ENCODE measurements at places on chromosomes 5 and 9.

- DNase-seq, result no peak
Observed at GRCh38 chr5:89668821-89669220, 740.7 kb downstream of the CETN3 start.

DNA sequence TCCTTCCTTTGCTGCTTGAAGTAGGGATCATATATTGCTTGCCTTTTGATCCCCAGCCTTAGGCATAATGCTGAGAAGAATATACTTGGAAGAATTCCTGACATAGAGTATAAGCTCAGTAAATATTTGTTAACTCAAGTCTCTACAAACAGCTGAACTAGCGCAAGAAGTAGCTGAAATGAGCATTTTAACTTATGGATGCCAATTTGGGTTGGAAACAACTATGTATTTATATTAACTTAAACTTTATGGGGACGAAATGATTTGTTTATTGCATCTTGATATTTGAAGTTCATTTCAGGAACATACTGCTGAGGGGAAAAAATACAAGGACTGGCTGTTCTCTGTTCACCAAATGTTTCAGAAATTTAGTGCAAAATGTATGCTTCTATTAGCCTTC, 258.7 kb downstream of the CDH12 start:
- DNase-seq, result no peak

- no peak for DNase-seq
Observed at GRCh38 chr9:110532908-110533665, 46.5 kb downstream of the SVEP1 start.

GRCh38 chr9:121510766-121511550, 11.3 kb upstream of the GGTA1 start:
- DNase-seq, result no peak

GRCh38 chr5:29214839-29215238, 1978.6 kb upstream of the CDH6 start:
- DNase-seq, result no peak

GRCh38 chr9:118059484-118060278, 355.5 kb downstream of the TLR4 start:
- peak; percentile 81 for DNase-seq

- no peak for DNase-seq
Observed at GRCh38 chr5:107100121-107100520, 570.6 kb downstream of the EFNA5 start.

GRCh38 chr5:159409801-159410200, 79.5 kb upstream of the IL12B start:
- DNase-seq, result no peak

DNA sequence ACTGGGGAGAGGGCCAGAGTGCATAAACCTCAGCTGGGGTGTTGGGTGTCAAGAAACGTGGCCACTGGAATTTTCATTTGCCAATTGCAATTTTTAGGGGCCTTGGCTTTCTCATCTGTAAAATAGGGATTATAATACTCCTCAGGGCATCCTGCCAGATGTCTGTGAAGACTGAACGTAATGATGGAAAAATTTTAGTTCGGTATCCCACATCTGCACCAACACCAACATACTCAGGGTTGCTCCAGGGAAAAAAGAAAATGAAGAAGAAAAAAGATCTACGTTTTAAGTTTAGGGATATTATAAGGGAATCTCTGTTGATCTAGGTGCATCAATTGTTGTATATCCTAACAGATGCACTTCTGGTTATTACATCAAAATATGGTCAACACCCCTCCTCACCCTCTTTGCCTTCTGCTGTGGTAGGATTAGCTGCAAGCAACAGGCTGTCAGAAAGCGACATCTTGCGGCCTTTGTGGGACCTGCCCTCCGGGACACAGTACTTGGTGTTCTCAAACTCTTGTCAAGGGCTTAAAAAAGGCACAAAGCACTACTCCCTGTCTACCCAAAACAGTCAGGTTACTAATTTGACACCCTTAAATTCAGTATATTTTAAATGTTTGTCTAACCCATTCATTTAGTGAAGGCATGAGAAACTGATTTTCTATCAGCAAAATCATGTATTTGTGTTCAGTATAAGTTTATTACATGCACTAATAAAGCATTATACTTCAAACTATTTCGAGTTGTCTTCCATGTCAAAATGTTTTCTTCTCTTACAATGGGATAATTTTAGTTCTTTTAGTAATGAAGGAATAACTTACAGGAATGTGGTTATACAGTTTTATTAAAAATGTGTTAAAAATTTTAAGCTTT, 8.3 kb upstream of the TBC1D2 start:
- peak; percentile 90 for DNase-seq

GRCh38 chr5:140146523-140146842, 20.7 kb downstream of the IGIP start:
- DNase-seq, result peak; percentile 31

GRCh38 chr9:134864821-134865190, 15.8 kb upstream of the FCN2 start:
- DNase-seq, result no peak

DNA sequence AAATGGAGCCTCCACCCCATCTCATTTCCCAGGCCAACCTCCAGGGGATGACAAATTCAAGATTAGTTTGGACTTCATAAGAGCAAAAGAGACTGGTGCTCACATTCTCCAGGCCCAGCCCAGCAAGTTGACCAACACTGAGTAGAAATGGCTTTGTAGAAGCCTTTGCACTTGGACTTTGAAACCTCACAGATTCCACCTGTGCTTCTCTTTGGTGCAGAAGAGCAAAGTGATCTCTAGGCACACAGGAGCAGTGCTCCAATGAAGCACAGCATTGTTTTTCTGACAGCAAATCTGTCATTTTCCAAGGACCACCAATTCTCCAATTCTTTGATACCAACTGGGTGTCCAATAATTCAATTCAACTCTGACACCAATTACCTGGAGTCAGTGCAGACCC, 17.1 kb upstream of the RNF145 start:
- DNase-seq, result no peak

DNA sequence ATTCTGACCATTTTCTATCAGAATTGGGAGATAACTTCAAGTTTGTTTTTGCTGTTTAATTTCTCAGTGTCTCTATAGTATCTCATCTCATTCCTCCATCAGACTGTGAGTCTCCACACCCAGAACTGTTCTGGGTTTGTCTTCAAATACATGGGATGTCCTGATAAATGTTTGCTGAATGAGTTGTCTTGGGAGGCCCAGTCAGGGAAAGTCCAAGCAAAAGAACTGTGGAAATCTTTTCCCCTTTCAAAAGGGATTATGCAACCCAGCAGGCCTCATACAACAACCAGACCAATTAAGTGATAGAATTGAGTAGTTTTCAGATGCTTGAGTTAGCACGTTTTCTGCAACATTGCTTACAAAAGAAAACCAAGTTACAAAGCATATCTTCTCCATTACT, 324.4 kb downstream of the BRINP1 start:
- peak; percentile 41 for DNase-seq

- DNase-seq, result no peak
Observed at GRCh38 chr5:74028406-74028805, 402.4 kb downstream of the ARHGEF28 start.

GRCh38 chr5:103259705-103260355, 1.3 kb downstream of the MACIR start:
- DNase-seq, result no peak

GRCh38 chr9:135681161-135681560, 18.1 kb downstream of the LCN9 start:
- DNase-seq, result no peak

DNA sequence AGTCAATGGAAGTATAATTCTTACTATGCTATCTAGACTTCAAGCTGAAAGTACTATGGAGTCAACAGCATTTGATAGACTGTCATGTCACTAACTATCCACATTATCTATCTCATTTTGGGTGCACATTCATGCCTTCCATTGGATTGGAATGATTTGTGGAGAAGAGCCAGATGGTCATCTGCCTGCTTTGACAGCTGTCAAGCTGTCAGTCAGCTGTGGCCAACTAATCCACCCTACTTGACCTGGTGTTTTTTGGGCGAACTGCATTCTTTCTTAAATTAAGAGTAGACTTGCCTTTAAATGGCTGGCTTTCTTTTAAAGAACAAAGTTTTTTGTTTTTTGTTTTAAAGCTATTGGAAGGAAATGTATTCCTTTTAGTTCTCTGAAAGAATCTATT, 151.5 kb downstream of the DCP2 start:
- no peak for DNase-seq

DNA sequence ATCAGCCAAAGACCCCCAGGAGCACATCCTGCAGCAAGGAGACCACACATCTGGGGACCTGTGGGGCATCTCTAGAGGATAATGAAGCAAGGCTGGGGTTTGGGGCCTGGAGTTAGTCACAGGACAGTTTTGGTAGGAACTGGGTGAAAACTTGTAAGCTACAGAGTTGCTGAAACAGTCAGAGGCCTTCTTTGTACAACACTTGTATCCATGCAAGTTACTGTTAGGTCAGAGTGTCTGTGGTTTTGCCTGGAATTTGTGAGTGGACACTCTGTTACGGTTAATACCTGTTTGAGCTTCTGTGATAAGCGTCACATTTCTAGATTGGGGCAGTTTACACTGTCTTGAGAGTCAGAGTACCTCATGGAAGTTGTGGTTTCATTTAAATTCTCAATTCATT, 22.6 kb upstream of the ASPN start:
- DNase-seq, result no peak

GRCh38 chr5:16134204-16134603, 45.4 kb downstream of the MARCHF11 start:
- DNase-seq, result no peak

- no peak for DNase-seq
Observed at GRCh38 chr5:147813696-147814095, 17.8 kb downstream of the SPINK1 start.

GRCh38 chr5:163134061-163134460, 303.3 kb upstream of the CCNG1 start:
- DNase-seq, result no peak

GRCh38 chr5:115355767-115356381, 59.4 kb upstream of the CCDC112 start:
- no peak for DNase-seq

DNA sequence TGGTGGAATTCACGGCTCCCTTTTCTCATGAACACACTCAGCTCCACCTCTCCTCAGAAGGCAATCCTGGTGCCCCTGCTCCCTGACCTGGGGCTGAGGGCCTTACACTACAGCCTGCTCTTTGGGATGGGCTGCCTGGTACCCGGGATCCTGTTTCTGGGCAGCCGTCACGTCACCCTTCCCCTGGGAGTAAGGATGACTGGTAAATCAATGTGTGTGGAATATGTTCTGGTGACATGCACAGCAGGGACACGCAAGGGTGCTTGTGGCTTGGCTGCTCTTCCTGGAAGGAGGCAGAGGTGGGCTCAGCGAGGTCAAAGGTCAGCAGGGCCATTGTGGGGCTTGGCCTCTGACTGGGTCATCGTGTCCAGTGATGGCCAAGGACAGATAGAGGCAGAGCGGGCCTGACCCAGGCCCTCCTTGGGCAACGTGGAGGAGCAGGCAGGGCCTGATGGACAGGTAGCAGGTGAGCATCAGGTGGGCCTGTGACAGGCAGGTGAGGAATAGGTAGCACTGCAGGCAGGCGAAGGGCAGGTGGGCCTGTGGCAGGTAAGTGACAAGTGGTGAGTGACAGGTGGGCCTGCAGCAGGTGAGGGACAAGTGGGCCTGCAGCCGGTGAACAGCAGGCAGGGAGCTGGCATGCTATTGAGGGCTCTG, 399.4 kb upstream of the IRX4 start:
- DNase-seq, result no peak

GRCh38 chr5:148734518-148734917, 80.2 kb upstream of the HTR4 start:
- DNase-seq, result no peak

- DNase-seq, result no peak
Observed at GRCh38 chr5:134171972-134172371, 4.8 kb downstream of the SKP1 start.

GRCh38 chr9:91771027-91771426, 179.0 kb downstream of the ROR2 start:
- peak; percentile 62 for DNase-seq

DNA sequence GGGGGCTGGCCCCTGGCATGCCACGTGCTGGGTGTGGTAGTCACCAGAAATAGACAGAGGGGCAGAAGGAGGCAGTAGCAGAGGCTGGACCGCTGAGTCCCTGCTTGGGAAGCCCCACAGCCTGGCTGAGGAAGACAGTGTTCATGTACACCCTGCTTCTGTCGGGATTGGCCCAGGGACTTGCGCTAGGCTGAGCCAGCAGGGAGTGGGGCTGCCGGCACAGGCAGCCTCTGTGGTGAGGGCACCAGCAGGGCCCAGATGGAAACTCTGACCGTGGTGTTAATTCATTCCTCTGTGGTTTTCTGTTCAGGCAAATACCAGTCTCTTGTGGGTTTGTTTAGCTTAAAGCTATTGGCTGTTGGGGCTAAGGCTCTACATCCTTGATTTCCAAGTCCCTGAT, 108.6 kb upstream of the RAD23B start:
- no peak for DNase-seq

- DNase-seq, result no peak
Observed at GRCh38 chr5:71662381-71662780, 56.7 kb upstream of the CARTPT start.

DNA sequence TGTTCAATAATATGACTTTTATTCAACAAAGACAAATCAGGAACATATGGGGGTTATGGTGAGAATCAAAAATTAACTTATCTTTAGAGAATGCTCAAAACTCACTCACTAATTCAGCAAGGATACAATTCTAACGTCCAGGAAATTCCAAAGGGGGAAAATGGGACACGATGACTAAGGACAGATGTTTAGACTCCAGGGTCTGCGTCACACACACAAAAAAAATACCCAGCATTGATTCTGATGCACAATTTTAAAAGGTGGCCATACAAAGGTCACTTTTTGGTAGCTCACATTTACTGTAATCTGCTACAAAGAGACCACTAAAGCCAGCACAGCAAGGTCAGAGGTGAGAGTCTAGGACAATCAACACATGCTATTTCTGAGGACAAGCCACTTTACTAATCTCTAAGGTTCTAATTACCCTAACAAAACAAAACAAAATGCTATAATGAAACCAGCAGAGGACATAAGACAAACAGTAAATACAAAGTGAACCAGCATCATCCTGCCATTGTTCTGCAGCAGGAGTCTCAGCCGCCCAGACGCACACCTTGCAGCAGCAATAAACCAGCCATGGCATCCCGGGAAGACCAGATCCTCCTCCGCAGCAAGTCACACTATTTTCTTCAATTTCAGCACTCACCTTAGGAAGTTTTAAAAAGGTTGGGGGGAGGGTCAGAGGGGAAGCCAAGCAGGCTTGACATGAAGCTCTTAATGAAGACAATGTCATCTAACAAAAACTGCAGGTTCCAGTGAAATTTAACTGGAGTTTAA, 57.8 kb downstream of the TTC39B start:
- DNase-seq, result no peak

DNA sequence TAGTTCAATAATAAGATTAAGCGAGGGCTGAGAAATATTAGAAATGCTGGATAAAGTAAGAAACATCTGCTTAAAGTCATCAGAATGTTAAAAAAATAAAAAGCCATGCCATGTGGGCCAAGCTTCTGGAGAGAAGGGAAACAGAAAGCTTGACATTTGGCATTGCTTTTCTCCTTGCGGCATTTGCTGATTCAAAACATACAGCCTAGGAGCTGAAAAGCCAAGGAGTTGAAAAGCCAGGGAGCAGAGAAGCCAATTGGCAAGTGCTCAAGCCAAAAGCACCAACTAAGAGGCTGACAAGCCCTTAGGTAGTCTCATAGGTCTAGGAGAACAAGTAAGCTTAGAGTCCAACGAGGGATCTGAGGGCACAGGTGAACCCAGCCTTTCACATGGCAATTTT, 754.3 kb downstream of the TLE4 start:
- DNase-seq, result no peak

Data from eye (tissue), 1 donor.